ENCODE measurements at places on chromosomes 1 and 21.

DNA sequence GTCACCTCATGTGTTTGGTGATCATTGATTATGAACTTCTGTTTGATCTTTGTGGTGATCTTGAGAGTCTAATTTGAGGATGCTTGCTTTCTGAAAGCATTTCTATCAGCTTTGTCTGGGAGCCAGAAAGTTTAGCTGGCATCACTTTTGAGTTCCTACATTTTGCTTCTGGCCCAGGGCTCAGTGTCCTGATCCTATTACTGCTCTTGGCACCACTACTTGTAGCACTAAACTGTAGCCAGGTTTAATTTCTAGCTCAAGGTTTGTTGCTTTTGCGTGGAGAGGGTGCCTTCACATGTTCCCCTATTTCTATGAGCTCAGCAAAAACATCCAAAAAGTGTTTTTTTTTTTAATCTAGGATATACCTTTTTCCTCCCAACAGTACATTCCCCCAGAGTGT lies 9.3 kb downstream of the TTC3 start:
- DNase-seq = no peak

GRCh38 chr1:209490013-209490412 lies 93.5 kb upstream of the CAMK1G start:
- DNase-seq = no peak

- DNase-seq = no peak
These were observed 29.4 kb upstream of the CCSAP start for GRCh38 chr1:229372251-229372650.

- no peak for DNase-seq
These were observed 28.1 kb upstream of the SGIP1 start for GRCh38 chr1:66505671-66506392.

DNA sequence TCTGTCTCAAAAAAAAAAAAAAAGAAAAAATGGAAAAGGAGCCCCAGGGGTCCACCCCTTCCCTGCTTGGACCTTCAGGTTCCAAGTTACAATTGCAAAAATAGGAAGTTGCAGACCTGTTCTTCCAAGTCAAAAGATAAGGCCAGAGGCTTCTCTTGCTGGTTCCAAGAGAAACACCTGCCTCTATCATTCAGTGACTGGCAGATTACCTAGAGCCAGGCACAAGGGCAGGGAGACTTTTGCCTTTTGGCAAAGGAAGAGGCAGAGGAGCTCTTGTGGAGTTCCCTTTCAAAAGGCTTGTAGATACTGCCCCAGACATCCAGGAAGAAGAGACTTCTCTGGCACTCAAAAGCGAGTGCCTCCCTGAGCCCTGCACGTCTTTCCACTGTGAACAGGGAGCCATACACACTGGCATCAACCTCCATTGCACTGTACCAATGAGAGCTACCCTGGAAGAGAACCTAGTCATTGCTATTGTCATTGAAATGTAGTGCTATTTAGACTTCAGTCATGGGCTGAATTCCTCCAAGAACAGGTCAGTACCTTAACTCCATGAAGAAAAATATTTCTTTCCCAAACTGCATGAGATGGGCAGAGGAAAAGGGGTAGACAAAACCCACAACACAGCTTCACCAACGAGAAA lies 91.2 kb downstream of the LMX1A start:
- no peak for DNase-seq

DNA sequence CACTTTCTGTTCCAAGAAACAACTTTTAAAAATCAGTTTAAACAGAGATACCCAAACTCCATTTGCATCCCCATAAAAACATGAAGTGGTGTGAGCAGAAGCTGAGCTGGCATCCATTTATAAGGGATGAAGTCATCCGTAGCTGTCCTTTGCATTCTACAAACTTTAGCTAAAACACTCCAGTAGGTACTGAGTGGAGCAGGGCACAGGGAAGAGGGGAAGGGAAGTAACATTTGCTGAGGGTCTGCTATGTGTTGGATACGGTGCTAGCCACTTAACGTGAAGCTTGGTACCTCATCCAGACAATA lies 32.9 kb downstream of the VWA5B1 start:
- DNase-seq = no peak

DNA sequence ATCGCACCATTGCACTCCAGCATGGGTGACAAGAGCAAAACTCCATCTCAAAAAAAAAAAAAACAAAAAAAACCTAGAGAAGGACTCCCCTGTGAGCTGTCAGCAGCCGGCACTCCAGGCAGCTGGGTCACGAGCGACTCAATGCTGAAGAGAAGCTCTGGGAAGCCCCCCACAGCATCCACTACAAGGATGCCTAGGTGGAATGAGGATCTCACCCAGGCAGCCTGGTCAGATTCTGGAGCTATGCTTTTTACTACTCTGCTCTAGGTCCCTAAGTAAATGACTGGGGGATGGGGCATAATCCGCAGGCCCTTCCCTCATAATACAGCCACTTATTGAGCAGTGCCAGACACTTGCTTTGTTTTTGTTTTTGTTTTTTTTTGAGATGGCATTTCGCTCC lies 6.6 kb downstream of the BMP8B start:
- no peak for DNase-seq

DNA sequence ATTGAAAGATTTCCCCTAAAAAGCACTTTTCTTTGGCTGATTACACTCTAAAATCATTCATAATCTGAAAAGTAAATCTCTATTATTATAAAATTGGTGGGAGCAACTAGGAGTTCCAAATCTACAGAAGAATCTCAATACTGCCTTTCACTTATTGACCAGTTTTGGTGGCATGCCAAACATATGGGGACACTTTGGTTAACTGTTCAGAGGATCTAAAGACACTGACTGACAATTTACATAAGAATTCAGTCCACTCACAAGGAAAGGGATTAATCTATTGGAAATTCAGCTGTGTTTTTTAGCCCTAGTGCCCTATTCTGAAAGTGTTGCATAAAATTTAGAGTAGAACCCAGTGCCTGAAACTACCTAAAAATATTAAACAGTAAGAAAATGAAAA lies 113.6 kb downstream of the LRRC40 start:
- DNase-seq = no peak

- DNase-seq = no peak
These were observed 110.8 kb downstream of the EIF4G3 start for GRCh38 chr1:21065851-21066250.

DNA sequence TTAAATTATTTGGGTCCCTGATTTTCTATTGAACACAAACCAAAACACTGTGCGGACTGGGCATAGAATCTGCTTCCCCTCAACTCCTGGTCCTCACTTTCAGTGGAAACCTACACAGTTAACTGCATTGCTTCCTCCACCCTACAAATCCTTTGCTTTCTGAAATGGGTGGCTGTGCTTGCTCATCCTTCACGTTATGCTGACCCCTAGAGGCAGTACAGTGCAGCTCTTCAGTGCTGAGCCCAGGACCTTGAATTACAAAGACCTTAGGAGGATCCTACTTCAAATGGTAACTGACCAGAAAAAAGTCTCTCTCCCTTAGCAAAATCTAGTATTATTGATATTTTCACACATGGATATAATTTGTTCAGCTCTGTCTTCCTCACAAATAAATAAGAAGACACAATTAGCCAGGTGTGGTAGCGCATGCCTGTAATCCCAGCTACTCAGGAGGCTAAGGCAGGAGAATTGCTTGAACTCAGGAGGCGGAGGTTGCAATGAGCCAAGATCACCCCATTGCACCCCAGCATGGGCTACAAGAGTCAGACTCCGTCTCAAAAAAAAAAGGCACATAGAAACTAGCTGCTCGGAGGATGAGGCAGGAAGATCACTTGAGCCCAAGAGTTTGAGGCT lies 63.4 kb upstream of the L1TD1 start:
- DNase-seq = no peak

- no peak for DNase-seq
These were observed 89.9 kb downstream of the FOXD2 start for GRCh38 chr1:47527653-47528272.

GRCh38 chr1:224825525-224826000 lies 103.9 kb upstream of the DNAH14 start:
- DNase-seq = no peak

- DNase-seq = no peak
These were observed 39.6 kb upstream of the ITPKB start for GRCh38 chr1:226778657-226779058.

DNA sequence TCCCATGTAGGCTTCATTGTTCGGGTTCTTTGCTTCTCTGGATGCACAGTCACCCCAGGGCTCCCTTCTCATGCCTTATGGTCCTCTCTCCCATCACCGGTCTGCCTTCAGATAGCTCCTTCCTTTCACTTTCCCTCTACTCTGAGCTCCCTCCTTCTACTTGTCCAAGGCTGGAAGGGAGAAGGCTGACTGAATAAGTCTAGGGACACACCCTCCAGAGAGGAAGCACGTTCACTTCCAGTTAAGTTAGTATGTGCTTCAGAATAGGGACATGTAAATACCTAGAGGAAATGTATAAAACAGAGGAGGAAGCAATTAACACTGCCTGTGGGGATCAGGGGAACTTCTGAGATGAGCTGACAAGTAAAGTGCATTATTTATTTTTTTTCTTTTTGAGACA lies 23.5 kb downstream of the CXADR start:
- DNase-seq = no peak

DNA sequence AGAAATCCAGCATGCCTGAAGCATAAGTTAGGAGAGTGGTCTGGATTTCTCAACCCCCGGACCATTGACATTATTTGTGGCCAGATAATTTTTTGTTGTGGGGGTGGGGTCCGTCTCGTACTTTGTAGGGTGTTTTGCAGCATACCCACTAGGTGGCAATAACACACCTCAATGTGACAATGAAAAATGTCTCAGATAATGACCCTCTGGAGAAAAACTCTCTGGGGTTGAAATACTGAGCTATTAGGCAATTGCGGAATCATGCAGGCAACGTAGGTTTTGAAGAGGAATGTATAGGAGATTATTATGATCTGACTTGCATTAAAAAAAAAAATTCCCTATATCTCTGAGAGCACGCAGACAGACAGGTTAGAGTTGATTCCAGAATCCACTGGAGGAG lies 25.3 kb upstream of the RRP15 start:
- no peak for DNase-seq

DNA sequence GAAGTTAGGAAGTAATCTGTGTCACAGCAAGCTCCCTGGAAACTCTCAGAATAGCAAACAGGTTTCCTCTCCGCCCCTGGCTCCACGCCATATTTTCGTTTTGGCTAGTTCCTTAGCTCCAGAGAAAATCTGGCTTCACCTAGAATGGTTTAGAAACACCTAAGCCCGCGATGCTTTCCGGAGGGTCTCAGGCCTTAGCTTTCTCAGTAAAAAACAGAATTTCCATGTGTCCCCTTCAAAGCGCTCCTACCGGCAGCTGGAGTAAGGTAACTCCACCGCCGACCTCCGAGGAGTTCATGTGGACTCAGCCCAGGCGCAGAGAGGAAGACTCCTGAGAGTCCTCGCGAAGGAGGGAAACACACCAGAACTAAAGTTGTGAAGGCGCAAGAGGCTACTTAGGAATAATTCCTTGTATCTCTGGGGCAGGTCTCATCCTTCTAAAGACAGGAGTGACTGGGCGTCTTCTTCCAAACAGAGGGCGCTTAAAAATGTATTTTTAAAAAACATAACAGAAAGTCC lies 406 bp downstream of the KIAA0040 start:
- no peak for DNase-seq

DNA sequence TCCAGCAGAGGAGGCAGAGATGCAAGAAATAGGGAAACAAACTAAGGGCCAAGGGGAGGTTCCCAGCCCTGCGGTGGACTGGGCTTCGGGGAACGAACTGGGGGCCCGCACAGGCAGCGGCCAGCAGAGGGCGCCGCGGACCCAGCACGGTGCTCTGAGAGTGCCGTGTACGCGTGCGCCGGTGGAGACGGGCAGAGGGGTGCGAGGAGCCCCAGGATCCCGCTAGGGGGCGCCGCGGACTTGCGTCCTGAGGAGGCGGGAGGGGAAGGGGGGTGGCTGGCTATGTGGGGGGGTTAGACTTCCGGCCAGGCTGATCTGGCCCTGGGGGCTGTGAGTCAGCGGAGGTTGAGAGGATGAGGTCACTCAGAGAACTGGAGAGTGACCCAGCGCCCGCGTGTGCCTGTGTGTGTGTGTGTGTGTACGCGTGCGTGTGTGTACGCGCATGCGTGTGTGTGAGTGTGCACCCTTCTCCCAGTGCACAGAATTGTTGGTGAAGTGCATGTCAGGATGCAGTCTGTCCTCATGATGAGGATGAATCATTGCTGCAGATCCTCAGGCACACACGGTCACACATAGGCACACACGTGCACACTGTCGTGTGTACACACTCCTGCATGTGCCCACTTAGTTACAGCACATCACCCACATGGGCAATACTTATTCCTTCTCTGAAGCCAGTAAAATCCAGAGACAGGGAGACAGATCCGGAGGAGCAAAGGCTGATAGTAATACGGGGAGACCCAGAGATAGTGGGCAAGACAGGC lies 17.0 kb downstream of the NES start:
- peak; percentile 75 for DNase-seq

GRCh38 chr1:10510520-10511493 lies 36.1 kb downstream of the PEX14 start:
- peak; percentile 69 for DNase-seq

- no peak for DNase-seq
These were observed 1.5 kb downstream of the VANGL1 start for GRCh38 chr1:115643225-115643624.

GRCh38 chr1:48738356-48738755 lies 38.3 kb downstream of the BEND5 start:
- no peak for DNase-seq

DNA sequence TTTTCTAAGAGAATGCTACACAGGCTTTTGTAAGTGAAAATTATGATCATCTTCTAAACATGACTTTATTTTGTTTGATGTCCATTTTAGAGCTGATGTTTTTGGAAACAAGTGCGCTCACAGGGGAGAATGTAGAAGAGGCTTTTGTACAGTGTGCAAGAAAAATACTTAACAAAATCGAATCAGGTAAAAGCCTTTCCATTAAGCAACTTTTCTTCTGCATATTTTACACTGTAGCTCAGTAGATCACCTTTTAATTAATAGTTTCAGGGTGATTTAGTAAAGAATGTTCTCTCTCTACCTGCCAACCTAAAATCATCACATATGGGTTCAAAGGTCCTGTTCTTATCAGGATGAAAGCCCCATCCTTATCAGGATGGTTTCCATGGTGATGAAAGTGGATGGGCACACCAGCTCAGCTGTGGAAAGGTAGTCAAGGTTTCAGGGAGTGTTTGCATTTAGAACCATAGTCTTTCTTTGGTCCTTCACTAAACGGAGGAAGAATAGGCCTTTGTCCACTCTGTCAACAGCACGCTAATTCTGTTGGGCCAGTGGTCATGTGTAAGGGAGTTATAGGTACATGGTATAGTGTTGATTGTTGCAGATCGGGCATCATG lies 28.1 kb downstream of the RAB4A start:
- no peak for DNase-seq

- DNase-seq = peak; percentile 16
These were observed 32.5 kb downstream of the LRRC3 start for GRCh38 chr21:44487831-44488230.

DNA sequence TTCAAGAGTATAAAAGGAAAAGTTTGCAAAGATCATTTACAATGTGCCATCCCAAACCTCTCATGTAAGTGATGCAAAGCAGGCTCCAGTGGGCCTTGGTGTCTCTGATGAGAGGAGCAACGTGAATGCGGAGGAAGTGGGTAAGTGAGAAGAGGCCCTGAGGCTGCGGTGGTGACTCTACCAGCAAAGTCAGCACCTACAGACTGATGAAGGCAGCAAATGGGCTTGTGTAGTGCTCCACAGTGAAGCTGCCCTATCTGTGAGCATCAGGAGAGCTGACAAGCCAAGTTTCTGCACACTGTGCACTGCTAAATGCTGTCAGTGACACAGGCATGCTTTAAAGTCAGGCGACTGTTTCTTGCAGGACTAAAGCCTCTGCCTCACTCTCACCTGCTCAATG lies 15.6 kb upstream of the RAP1A start:
- peak; percentile 56 for DNase-seq
